NCI-H524 (cell line): ENCODE measurements at places on chromosomes 7 and 10.

- DNase-seq = peak; percentile 84
Observed at GRCh38 chr7:101728128-101728527, 89.3 kb upstream of the CUX1 start.

DNA sequence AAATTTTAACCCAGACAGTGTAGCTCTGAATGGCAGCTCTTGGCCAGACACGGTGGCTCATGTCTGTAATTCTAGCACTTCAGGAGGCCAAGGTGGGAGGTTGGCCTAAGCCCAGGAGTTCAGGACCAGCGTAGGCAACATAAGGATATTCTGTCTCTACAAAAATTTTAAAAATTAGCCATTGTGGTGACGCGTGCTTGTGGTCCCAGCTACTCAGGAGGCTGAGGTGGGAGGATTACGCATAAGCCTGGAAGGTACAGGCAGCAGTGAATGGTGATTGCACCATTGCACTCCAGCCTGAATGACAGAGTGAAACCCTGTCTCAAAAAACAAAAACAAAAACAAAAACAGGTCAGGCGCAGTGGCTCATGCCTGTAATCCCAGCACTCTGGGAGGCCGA is 50.0 kb downstream of the SUFU start:
- no peak for DNase-seq

DNA sequence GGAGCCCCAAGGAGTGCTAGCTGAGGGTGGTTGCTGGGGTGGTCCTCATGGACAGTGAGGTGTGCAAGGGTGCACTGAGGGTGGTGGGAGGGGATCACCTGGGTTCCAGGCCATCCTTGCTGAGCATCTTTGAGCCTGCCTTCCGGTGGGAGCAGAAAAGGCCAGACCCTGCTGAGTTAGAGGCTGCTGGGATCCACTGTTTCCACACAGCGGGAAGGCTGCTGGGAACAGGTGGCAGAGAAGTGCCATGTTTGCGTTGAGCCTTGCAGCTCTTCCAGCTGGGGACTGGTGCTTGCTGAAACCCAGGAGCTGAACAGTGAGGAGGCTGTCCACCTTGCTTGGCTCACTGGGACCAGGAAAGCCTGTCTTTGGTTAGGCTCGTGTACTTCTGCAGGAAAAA is 34.9 kb downstream of the PRF1 start:
- DNase-seq = peak; percentile 26

DNA sequence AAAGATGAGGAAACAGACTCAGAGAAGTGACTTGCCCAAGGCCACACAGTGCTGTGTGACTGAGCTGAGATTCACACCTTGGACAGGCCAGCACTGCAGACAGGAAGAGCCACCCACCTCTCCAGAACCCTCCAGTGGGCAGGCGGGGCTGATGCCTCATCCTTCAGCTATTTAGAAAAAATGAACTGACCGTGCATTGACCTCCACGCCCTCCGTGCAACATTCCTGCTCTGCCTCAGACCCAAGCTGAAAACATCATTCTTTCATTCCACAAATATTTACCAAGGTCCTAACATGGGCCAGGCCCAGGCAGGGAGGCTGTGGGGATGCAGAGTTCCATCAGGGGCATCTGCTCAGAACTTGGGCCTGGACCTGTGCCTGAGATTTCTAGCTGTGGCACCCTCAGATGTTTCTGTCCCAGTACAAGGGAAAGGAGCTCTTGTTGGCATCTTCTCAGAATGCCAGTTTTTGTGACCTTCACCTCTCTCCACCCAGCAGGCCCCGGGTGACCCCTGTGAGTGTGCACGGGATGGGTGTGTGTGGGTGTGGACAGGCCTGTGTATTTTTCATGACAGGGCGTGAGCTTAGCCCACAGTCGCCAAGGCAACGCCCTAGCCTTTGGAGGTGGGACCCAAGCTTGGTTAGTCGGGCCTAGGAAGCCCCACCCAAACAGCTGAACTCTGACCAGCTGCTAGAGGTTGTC is 6.5 kb downstream of the VSIR start:
- no peak for DNase-seq

- no peak for DNase-seq
Observed at GRCh38 chr10:116163333-116164131, 109.5 kb downstream of the GFRA1 start.
